ENCODE measurements at places on chromosomes 3 and 15. TPM values are rescaled to one million over a fixed set of nuclear protein-coding genes. Genes with fewer than 3 reads are reported as not detected.

CAPN3 gene
- 1.5 TPM for polyA plus RNA-seq

NEK4 gene
- 3.9 TPM for polyA plus RNA-seq

RTP1 gene
- polyA plus RNA-seq: not detected

PRR20G gene
- not detected for polyA plus RNA-seq

CCR9 gene
- not detected for polyA plus RNA-seq

ANKRD63 gene
- polyA plus RNA-seq: not detected

CACNA1D gene
- 1.9 TPM for polyA plus RNA-seq

GHRL gene
- polyA plus RNA-seq: not detected

MKRN2 gene
- polyA plus RNA-seq: 13.7 TPM

CD276 gene
- polyA plus RNA-seq: 2.0 TPM

LRRC2 gene
- 1.6 TPM for polyA plus RNA-seq

MANF gene
- 119 TPM for polyA plus RNA-seq

SEMA6D gene
- 25.1 TPM for polyA plus RNA-seq
